ENCODE measurements at places on chromosomes 1 and 21.

- DNase-seq = no peak
Measured at GRCh38 chr1:43526002-43526401, 4.7 kb upstream of the PTPRF start.

DNA sequence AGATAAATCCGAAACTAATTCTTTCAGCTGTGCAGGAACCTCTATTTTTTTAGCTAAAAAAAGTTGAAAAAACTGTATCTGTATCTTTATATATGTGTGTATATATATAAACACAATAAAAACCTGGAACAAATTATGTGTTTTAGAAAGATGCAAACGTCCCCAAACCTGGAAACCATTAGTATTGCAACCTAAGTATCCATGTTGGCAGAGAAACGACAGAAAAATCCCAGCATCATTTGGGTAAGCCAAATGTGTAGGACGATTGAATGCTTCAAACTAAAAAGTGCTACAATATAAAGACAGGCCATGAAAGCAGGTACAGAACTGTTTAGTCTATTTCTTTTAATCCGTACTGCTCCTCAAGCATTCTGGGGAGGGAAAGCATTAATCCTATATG is 87.9 kb downstream of the AHCTF1 start:
- DNase-seq = no peak

DNA sequence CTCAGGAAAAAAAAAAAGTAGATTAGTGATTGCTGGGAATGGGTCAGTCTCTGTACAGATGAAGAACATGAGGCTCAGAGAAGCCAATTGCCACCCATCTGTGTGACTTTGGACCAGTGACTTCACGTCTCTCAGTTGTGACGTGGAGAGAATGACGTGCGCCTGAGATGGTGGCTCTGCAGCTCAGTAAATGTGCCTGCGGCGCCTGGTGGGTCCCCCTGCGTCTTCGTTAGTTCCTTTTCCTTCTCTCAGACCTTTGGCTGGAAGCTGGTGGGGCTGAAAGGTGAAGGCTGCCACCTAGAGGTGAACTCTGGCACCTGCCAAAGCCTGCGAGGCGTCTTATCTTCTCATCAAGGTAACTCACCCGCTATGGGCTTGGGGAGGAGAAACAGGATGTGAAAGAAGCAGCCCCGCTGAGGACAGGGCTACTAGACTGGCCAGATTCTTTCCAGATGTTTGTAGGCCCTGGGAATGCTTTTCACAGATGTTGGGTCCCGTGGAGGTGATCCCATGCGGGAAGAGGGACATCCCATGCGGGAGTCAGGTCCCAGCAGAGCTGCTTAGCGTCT is 8.7 kb upstream of the E2F2 start:
- peak; percentile 85 for DNase-seq

- DNase-seq = no peak
Measured at GRCh38 chr1:1377540-1378205, 2.7 kb upstream of the AURKAIP1 start.

DNA sequence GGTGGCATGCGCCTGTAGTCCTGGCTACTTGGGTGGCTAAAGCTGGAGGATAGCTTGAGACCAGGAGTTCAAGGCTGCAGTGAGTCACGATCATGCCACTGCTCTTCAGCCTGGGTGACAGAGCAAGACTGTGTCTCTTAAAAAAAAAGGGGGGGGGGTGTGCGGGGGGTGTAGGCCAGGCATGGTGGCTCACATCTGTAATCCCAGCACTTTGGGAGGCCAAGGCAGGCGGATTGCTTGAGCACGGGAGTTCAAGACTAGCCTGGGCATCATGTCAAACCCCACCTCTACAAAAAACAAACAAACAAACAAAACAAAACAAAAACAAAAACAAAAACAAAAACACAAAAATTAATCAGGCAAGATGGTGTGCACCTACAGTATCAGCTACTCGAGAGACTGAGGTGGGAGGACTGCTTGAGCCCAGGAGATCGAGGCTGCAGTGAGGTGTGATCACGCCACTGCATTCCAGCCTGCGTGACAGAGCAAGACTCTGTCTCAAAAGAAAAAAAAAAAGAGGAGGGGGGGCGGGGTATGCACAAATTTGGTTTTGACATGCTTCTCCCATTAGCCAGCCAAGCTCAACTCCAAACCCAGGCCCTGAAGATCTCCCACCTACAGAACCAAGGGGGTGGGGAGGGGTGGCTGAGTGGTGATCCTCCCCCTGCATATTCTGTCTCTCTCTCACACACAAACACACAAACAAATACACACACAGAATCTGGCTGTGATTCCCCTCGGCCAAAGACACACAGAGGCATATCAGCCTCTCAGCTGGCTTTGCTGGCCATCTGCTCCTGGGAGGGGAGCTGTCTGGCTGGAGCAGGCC is 3.1 kb downstream of the PTAFR start:
- no peak for DNase-seq

DNA sequence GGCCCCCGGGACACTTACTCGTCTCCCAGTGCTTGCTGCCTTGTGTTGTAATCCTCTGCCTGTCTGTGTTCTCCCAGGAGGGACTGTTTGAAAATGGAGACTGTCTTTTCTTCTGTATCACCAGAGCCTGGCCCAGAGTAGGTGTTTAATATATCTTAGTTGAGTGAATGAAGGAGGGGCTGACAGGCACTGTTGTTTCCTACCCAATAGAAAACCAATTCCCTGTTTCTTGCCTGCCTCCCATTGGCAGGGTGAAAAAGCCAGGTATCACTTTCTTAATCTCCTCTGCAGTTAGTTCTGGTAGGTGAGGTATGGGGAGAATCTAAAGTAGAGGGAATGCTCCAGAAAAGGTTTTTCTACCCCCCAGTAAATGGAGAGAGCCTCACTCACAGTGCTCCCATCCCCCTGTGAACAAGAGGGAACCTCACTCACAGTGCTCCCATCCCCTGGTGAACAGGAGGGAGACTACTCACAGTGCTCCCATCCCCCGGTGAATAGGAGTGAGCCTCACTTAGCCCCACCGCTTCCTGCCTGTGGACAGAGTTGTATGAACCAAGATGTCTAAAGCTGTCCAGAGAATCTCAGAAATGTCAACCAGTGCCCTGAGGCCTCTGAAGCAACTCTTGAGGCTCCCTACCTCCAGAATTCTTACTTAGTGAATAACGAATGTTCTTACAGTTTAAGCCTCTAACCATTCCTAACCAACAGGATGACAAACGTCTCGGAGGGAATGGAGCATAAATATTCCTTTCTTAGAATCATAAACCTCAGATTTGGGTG is at the start of gene GJA5:
TSS of gene GJA5 (minus strand) at position 122 of the 780 bp plus-strand sequence. CDS start 1,364 bp downstream, outside the sequence.
- no peak for DNase-seq

- DNase-seq = no peak
Measured at GRCh38 chr1:174448531-174448883, 743 bp downstream of the GPR52 start.

GRCh38 chr1:15028102-15028501 is 125.4 kb upstream of the TMEM51 start:
- no peak for DNase-seq

GRCh38 chr1:170397061-170397460 is 134.9 kb upstream of the GORAB start:
- no peak for DNase-seq

DNA sequence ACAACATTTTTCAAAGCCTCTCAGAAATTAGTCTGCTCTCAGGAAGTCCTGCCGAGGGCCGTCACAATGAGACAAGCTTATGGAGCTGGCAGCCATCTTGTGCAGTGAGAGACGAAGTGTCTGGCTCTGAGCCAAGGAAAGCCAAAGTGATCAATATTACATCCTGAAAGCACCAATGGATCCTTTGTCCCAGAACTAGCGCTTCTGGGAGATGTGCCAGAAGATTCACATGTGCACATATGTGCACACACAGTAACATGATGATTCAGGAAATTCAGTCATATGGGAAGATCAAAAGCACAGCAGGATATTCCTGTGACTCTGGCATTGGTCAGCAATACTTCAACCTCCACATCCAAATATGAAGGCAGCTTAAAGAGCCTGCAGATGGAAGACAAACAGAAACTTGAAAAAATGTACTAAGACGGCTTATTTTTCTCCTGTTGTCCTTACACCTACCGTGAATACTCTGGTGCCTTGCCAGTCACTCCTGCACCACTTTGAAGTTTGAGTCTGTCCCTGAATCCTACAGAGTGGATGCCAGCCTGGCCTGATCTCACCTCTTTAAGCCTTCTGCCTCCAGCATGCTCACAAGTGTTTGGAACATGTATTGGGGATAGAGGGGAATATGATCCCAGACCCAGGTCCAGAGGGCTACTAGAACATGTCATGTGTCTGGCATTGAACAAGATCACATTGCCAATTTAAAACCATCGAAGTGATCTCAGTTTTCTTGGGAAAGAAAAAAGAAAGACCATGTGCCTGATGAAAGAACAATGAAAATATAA is 44.5 kb upstream of the PRRX1 start:
- DNase-seq = no peak

DNA sequence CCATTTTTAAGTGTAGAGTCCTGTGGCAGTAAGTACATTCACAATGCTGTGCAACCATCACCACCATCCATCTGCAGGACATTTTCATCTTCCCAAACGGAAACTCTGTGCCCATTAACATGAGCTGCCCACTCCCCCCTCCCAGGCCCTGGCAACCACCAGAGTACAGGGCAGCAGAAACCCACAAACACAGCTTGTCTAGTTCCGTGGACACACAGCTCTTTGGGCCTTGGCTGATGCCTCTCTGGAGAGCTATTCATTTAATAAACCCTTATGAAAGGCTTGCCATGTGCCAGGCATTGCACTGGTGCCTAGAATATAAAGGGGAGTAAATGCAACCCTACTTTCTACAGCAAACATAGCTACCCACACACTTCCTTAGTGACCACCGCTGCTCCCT is 28.0 kb downstream of the STUM start:
- no peak for DNase-seq

- DNase-seq = no peak
Measured at GRCh38 chr1:234067581-234068337, 163.3 kb downstream of the SLC35F3 start.

DNA sequence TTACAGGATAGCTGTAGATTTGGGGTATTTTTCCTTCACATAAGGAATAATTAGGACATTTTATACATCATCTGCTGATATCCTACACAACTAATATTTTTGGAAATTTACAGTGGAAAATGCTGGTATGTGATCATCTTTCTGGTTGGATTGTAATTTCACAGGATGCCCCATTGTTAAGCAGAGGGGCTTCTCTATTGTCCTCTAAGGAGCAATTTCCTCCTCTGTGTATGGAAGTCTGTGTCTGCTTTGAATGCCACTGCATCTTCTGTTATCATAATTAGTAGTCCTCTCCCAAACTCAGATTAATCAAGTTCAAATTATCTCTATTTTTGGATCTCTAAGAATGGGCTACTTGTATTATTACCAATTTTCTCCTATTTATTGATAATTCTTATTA is 988.1 kb upstream of the B3GALT2 start:
- no peak for DNase-seq

DNA sequence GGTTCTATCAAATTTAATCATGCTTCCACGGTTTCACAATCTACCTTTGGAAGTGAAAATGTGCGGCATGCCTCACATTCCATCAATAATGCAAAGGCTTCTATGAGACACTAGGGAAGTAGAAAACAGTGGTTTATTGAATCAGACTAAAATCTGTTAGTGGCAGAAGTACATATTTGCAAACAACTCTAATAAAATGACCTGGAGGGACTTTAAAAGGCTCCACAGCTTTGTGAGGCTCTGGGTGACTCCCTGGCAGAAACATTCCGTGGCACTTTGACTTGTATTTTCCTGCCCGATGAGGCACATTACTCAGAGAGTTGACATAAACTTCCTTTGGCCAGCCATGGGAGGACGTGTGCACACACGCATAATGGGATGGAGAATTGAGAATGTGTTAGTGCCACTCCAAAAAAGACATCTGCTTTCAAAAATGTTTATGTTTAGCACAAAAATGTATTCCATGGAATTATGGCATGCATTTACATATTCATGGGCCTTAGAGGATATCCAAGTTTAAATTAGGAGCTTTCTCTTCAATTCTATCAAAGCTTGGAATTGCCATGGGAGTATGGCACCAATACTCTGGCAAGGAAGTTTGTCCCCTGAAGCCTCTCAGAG is 60.0 kb upstream of the SSX2IP start:
- DNase-seq = no peak

DNA sequence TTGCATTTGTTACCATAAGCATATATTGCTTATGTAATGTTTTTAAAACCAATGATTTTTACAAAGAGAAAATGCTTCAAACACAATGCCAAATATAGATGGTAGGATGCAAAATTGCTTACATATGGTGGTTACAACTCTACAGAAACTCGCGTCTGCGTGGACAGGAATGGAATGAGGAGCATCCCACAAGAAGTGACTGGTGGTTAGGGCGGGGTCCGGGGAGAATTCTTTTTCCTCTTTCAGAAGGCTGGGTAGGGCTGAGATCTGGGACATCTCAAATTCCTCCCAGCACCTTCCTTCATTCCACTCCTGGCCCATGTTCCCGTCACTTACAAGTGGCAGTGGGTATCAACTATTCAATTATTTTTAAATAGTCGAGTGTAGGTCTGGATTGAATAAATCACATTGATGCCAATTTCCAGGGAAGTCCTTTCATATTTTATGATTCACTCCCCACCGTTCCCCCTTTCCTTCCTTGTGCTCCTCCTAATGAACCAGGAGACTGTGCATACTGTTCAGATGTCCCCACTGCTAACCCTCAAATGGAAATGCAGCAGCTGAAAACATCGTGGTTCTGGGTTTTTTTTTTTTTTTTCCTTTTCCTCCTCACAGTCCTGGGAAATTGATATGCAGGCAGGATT is 174.5 kb upstream of the POU3F1 start:
- DNase-seq = no peak

- no peak for DNase-seq
Measured at GRCh38 chr21:37237764-37238163, 29.4 kb downstream of the VPS26C start.

- no peak for DNase-seq
Measured at GRCh38 chr1:200107004-200107470, 79.5 kb downstream of the NR5A2 start.

- no peak for DNase-seq
Measured at GRCh38 chr1:96559707-96560596, 161.6 kb upstream of the PTBP2 start.

- DNase-seq = no peak
Measured at GRCh38 chr1:28956038-28956464, 41.7 kb downstream of the EPB41 start.

- DNase-seq = no peak
Measured at GRCh38 chr1:247090455-247090854, 11.8 kb upstream of the ZNF670 start.

All from NCI-H1694 (cell line).